Natural killer cell treated with Interleukin-12 subunit alpha and Interleukin-12 subunit beta and Interleukin-15 and Interleukin-18, amount 100 ng/mL, for 72 hours (primary cell): ENCODE measurements at places on chromosomes 1 and 21.
A peak's percentile ranks its signal among the peaks of the same experiment; 100 is the strongest.

DNA sequence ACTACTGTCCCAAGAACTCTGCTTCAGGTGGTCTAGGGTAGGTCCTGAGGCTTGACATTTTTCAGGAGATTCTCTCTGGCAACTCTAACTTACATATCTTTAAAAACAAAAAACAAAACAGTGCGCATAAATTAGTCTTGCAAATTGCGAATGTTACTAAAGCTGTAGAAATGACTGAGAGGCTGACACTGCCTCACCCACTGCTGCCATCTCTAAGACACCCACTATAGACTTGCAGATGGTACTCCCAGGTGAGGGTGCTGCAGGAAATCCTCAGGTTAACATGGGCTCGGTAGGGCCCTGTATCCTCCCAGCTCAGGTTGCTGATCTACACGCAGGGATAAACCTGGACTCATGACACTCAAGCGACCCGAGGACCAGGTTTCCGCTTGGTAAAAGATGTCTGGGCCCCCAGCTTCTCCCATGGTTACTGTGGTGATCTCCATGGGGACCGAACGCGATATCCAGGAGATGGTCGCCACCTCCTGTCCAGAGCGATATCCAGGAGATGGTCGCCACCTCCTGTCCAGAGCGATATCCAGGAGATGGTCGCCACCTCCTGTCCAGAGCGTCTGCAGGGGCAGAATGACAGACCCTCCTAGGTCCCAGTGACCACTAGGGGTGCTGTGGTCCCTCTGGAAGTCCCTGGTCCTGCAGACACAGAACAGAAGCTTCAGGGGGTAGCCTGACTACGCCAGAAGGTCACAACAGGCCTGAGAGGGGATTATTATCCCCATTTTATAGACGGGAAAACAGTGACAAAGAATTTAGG lies 16.2 kb upstream of the LY9 start:
- peaks cover 37% of the 10 kb centered on the region for H3K4me1 ChIP-seq
- H3K27ac ChIP-seq = no peak overlapping the region
- no peak overlapping the region for H3K4me3 ChIP-seq
- H3K36me3 ChIP-seq = no peaks in the 10 kb centered on the region
- H3K27me3 ChIP-seq = no peaks in the 10 kb centered on the region
- no peak for DNase-seq

GRCh38 chr1:178607718-178608408 lies 95.0 kb downstream of the TEX35 start:
- peaks cover 17% of the 10 kb centered on the region for H3K4me1 ChIP-seq
- H3K27ac ChIP-seq = peak overlapping the region; percentile 70
- peaks cover 8% of the 10 kb centered on the region for H3K27me3 ChIP-seq
- H3K36me3 ChIP-seq = no peaks in the 10 kb centered on the region
- H3K4me3 ChIP-seq = peak overlapping the region; percentile 19

GRCh38 chr1:43265431-43265830 lies 4.4 kb upstream of the TMEM125 start:
- H3K4me3 ChIP-seq = no peak overlapping the region
- peaks cover 5% of the 10 kb centered on the region for H3K4me1 ChIP-seq
- no peak overlapping the region for H3K27ac ChIP-seq
- H3K27me3 ChIP-seq = peaks cover 8% of the 10 kb centered on the region
- H3K36me3 ChIP-seq = peaks cover 7% of the 10 kb centered on the region
- no peak for DNase-seq

- H3K27me3 ChIP-seq = no peaks in the 10 kb centered on the region
- H3K4me3 ChIP-seq = peak overlapping the region; percentile 94
- DNase-seq = peak; percentile 69
These were observed 1.2 kb downstream of the PABPC4 start for GRCh38 chr1:39575191-39576015.

- H3K27me3 ChIP-seq = no peaks in the 10 kb centered on the region
- DNase-seq = no peak
- no peak overlapping the region for H3K27ac ChIP-seq
- H3K4me1 ChIP-seq = peaks cover 15% of the 10 kb centered on the region
- H3K36me3 ChIP-seq = no peaks in the 10 kb centered on the region
These were observed 8.4 kb upstream of the SLC37A1 start for GRCh38 chr21:42505090-42505726.
